ENCODE measurements at places on chromosomes 7 and 10.

DNA sequence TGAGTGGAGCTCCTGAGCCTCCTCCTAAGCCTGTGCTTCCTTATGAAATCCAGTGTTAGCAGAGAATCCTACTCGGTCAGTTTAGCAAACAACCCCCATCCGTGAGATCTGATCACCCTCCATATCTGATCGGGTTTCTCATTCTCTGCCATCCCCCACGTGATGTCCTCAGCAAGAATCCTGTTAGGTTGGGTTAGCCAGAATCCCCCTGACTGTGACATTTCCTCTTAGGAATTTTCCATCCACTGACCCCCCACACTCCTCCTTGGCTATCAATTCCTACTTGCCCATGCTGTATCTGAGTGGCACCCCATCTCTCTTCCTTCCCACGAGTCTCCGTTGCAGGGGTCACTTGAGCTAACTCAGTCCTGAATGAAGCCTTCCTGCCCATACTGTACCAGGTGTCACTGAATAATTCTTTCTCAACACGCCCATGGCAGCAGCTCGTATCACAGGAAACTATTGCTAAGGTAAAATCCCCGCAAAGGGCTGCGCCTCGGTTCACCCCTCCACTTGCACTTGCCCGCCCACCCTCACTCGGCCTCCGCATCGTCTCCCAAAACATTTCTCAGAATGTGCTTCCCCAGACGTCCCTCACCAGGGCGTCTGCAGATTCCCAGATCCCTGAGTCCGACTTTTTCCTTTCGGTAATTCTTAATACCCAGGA, 44.1 kb downstream of the MYOF start:
- DNase-seq: no peak

- no peak for DNase-seq
Measured at GRCh38 chr7:145016068-145016467, 180.2 kb upstream of the TPK1 start.

DNA sequence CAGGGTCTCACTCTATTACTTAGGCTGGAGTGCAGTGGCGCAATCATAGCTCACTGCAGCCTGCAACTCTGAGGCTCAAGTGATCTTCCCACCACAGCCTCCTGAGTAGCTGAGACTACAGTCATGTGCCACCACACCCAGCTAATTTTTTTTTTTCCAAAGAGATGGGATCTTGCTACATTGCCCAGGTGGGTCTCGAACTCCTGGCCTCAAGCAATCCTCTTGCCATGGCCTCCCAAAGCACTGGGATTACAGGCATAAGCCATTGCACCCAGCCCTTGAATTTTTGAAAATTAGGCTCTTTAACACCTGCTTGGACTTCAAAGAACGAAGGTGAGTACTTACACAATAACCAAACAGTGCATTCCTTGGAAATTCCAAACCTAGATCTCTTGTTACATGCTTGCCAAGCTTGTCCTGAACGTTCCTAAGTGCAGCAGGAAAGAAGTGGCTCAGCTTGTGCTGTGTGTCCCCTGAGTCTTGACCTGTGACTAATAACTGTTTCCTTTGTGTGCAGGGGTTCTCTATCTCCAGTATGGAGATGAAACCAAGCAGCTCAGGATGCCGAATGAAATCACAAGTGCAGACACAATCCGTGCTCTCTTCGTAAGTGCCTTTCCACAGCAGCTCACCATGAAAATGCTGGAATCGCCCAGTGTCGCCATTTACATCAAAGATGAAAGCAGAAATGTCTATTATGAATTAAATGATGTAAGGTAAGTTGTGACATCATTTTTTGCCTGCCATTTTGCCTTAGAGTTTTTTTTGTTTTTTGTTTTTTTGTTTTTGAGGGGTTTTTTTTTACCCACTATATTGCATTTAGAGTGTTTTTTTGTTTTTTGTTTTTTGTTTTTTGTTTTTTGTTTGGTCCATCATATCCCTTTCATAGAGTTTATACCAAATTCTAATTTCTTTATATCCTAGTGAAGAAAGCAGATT, 223.8 kb downstream of the KIAA1217 start:
- DNase-seq: no peak

DNA sequence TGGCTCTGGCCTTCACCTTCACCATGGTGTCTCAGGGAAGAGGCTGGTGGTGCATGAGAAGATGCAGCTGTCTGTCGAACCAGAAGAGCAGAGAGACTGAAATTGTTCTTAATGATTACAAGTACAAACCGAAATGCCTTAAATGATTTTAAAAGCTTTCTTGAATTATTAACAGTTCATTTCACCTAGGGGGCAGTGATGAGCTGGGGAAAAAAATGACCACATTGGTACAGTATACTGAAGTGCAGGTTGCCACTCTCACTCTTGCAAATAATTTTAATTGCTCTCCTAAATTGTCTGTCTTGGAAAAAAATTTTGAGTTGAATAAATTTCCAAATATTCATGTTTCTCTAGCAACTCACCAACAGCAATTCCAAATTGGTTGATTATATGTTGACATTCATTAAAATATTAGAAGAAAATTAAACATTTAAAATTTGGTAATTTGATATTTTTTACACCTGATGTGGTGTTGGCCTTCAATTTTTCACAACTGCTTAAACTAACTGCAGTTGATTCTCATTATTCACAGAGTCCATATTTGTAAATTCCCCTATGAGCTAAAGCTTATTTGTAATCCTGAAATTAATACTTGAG, 692.6 kb downstream of the ZWINT start:
- DNase-seq: no peak

GRCh38 chr7:24283897-24284698, at the start of gene NPY:
Gene NPY (plus strand): TSS chr7:24284190. CDS start chr7:24285241, 1,051 bp downstream.
- no peak for DNase-seq
